ENCODE measurements at places on chromosomes 2 and 18.

- DNase-seq: no peak
Observed at GRCh38 chr2:112831513-112831845, 5.1 kb downstream of the IL1B start.

GRCh38 chr18:62280786-62281185, 44.3 kb upstream of the TNFRSF11A start:
- DNase-seq: no peak

- no peak for DNase-seq
Observed at GRCh38 chr2:241615041-241615440, 21.9 kb downstream of the THAP4 start.

GRCh38 chr2:7627583-7627982, 710.4 kb downstream of the RNF144A start:
- no peak for DNase-seq

DNA sequence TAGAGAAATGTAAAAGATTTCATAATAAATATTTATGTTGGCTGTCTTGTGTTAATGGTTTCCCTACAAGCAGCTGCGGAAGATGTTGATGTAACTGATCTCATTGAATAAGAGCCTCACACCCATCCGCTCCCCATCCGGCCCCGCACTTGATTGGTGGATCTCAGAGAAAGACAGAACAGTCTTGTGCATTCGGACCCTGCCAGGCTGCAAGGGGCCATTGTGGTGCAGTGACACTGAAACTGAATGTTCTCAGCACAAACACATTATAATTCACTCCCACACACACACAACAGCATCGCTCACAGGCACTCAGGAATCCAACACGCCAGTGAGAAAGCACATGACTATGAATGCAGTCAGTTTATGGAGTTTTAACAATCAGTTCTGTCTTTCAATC, 47.8 kb downstream of the PRELID3A start:
- DNase-seq: no peak

- DNase-seq: no peak
Observed at GRCh38 chr2:84631985-84632384, 115.7 kb downstream of the DNAH6 start.

DNA sequence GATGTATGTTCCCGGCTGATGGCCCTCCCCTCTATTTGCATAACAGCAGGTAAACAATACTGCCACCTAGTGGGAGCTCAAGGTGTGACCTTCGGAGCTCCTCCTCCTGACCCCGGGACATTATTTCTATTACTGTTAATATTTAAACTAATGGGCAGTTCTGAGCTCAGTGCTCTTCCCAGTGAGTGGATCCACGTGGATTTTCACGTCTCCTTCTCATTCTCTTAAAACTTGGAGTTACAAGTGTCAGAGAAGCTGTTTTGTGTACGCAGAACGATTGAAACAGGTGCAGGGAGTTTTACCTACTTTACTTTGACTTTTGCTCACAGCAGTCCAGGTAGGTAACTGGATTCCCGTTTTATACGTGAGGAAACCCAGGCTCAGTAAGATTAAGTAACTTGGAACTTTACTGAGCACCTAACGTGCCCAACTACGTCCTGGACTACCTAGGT, 127.3 kb downstream of the PRKCE start:
- peak; percentile 51 for DNase-seq

GRCh38 chr2:230885463-230886130, 20.9 kb downstream of the ITM2C start:
- no peak for DNase-seq

- DNase-seq: no peak
Observed at GRCh38 chr2:145985517-145985916, 1465.6 kb upstream of the ZEB2 start.

GRCh38 chr2:146624430-146625160, 1220.2 kb upstream of the ACVR2A start:
- DNase-seq: no peak

DNA sequence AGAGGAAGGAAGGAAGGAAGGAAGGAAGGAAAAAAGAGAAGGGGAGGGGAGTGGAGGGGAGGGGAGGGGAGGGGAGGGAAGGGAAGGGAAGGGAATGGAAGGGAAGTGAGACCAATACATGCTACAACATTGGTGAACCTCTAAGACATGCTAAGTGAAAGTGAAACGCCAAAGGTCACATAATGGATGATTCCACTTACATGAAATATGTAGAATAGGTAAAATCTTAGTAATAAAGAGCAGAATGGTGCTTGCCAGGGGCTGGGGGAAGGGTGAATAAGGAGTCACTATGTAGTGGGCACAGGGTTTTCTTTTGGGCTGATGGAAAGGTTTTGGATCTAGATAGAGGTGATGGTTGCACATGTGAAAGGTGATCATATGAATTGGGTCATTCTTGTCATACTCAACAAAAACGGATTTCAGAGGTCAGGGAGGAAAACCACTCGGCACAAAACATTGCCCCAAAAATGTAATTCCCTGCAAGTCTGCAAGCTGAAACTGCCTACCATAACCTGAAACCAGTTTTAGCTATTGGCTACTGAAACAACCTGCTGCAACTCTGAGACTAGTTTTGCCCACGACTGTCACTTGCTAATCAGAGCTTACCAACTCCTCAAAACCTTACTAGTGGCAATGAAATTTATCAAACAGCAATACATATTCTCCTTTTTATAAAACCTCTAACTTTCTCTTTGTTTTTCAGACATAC, 59.2 kb downstream of the CCDC141 start:
- DNase-seq: no peak

DNA sequence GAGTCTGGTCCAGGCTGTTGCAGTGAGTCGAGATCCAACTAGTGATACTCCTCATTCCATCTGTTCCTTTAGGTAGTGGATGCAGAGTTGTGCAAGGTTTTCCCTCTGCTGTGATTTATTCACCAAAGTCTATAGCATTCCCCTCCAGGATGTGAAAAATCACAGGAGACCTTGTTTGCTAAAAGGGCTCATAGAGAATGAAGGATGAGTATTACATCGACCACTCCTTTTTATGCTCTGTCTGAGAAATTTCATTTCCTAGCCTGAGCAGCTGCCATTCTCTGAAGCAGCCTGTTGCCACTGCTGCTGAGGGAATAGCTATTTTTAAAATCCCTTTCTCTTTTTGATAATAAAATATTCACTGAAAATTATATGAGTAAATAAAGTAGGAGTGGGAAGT, 134.1 kb upstream of the LRRTM1 start:
- no peak for DNase-seq

DNA sequence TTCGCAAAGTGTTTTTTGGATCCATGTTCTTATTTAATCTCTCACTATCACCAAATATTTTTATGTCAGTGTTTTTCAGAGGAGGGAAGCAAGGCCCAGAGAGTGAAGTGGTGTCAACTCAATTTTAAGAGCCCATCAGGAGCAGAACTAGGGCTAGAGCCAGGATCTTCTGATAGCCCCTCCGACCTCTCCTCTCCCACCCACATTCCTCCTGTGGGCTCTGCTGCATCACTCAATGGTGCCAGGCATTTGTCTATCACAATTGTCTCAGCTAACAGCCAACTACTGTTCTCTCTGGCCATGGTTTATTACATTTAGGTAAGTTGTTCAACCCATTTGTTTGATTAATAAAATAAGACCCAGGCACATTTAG, 68.6 kb downstream of the MAPK4 start:
- no peak for DNase-seq

GRCh38 chr2:109135359-109136197, 6.6 kb downstream of the SH3RF3 start:
- no peak for DNase-seq

GRCh38 chr18:22439447-22439846, 21.7 kb upstream of the CTAGE1 start:
- DNase-seq: no peak

DNA sequence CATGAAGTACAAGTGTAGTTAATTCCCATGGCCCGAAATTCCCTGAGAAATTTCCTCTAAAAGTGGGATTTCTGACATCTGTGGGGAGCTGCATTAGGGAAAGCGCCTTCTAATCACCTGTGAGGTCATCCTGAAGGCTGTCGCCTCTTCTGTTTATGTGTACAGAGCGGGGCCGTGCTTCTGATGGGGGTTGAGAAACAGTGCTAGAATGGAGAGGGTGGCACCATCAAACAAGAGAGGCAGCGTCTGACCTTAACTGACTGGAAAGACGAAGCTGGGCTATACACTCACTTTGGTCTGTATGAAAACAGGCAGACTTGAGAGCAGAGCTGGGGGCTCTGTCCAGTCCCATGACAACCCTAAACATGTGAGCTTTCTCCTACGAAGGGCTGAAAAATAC, 44.2 kb upstream of the DNMT3A start:
- no peak for DNase-seq

DNA sequence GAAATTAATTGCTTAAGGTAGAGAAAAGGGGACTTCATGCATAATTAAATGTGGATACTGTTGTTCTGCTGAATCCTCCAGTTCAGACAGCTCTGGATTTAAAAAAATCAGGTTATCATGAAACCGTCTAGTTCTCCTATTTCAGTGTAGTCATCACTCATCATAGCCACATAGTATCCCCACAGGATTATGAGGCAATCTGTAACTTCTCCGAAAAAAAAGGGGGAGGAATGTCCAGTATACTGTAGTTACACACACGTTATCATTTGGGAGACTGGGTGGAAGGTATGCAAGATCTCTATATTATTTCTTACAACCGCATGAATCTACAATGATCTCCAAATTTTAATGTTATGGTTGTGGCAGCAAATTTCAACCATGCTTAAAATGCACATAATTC, 114.0 kb downstream of the HIBCH start:
- no peak for DNase-seq

DNA sequence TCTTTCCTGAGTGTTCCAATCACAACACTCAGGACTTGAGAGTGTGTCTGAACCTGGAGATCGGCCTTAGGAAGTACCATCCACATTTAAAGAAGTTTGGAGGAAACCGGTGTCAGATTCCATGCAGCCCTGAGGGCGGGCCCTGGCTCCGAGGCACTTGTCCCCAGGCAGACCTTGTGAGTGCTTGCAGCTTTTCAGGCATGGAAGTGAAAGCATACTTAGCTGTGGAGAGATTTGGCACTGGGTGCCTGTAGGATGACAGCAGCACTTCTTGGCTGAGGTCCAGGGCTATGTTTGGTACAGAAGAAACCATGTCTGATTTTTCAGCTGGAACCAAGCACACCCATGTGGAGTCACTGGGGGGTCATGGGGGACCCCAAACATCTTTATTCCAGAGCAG, 230.8 kb downstream of the SEPTIN10 start:
- no peak for DNase-seq

DNA sequence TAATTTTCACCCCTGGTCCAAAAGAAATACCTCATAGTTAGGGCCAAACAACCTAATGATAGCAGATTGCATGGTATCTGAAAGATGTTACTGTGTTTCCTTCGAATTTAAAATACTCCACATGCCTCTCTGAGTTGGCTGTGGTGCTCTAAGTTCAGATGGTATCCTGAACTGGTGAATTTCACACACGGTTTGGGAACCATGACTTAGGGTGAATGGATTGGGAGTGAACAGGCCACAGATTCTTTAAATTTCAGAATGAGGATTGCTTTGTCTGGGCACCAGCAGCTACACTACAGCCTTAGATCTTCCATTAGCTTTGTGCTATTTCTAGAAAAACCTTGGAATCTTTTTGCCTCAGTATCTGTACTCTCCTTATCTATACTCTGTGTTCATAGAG, 6.2 kb downstream of the GMCL1 start:
- no peak for DNase-seq

DNA sequence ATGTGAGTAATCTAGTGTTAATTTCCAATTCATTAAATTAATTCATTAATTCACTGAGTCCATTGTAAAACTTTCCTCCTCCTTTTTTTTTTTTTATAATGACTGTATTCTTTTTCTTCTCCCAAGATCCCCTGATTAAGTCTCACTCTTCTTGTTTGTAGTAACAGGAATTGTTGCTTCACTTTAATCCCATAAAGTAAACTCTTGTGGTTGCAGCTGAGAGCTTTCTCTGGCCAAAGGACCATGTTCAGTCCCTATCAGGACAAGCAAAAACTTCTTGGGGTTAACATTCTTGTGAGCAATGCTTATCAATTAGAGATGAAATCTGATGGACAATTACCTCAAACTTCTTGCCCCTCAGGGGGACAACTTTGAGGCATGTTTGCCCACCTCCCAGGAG, 400.2 kb upstream of the SPHKAP start:
- DNase-seq: no peak

DNA sequence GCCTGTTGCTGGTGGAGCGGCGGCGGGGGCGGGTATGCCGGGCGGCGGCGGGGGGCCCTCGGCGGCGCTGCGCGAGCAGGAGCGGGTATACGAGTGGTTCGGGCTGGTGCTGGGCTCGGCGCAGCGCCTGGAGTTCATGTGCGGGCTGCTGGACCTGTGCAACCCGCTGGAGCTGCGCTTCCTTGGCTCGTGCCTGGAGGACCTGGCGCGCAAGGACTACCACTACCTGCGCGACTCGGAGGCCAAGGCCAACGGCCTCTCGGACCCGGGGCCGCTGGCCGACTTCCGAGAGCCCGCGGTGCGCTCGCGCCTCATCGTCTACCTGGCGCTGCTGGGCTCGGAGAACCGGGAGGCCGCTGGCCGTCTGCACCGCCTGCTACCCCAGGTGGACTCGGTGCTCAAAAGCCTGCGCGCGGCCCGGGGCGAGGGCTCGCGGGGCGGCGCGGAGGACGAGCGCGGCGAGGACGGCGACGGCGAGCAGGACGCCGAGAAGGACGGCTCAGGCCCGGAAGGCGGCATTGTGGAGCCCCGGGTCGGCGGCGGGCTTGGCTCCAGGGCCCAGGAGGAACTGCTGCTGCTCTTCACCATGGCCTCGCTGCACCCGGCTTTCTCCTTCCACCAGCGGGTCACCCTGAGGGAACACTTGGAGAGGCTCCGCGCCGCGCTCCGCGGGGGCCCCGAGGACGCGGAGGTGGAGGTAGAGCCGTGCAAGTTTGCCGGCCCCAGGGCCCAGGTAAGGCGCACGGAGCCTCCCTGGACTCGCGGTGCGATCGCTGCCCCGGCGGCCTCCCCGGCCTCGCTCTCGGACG, 1.0 kb downstream of the ZCCHC2 start:
- DNase-seq: peak; percentile 6

- no peak for DNase-seq
Observed at GRCh38 chr18:60732143-60732542, 359.6 kb upstream of the MC4R start.

DNA sequence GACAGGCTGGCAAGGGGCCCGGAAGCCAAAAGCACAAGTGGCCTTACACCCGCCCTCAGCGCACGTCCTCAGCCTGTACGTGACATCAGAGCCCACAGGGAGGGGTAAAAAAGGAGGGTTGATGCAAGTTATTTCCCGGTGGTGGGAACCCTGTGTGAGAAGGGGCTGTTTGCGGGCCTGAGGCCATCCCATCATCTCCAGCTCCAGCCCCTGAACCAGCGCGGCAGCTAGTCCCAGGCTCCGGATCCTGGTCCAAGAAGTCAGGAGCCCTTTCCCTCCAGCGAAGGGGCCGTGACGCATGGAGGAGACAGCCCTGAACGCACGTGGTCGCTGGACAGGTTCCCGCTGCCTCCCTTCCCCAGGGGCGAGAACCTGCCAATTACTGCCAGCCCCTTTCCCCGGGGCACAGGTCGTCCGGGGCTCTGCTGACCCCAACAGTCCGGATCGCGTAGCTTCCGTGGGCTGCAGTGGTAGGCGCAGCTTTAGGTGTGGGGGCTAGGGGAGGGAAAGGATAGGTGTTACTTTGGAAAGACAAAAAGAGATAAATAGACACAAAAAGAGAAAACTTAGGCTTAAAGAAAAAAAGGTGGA, 1.3 kb upstream of the LRP2 start:
- DNase-seq: no peak

- no peak for DNase-seq
Observed at GRCh38 chr2:104938231-104938941, 84.5 kb downstream of the POU3F3 start.
